ENCODE measurements at places on chromosomes 1 and 21.

DNA sequence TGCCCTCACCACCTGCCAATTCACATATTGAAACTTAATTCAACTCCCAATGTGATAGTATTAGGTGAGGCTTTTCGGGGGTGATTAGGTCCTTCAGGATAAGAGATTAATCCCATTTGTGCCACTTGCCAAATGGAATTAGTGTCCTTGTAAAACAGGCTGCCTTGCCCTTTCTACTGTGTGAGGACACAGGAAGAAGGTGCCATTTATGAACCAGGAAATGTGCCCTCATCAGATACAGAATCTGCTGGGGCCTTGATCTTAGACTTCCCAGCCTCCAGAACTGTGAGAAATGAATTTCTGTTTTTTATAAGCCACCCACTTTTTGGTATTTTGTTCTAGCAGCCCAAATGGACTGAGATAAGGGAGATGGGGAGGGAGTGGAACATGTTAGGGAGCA, 39.1 kb upstream of the AGL start:
- DNase-seq = no peak

DNA sequence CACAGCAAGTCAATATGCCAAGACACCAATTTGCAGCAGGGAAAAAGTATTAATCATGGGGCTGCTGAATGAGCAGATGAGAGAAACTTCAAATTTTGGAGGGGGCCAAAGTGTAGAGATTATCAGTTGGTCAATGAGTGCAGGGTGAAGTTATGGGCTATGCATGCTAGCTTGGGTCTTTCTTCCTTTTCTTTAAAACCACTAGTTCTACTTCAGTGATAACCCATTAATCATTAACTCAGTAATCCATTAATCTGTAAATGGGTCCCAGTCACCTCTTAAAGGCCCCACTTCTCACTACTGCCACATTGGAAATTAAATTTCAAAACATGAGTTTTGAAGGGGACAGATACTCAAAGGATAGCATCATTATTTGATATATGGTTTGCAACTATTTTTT, 688.6 kb upstream of the ADGRL4 start:
- no peak for DNase-seq

- no peak for DNase-seq
Observed at GRCh38 chr1:42211224-42211623, 46.7 kb upstream of the GUCA2A start.

DNA sequence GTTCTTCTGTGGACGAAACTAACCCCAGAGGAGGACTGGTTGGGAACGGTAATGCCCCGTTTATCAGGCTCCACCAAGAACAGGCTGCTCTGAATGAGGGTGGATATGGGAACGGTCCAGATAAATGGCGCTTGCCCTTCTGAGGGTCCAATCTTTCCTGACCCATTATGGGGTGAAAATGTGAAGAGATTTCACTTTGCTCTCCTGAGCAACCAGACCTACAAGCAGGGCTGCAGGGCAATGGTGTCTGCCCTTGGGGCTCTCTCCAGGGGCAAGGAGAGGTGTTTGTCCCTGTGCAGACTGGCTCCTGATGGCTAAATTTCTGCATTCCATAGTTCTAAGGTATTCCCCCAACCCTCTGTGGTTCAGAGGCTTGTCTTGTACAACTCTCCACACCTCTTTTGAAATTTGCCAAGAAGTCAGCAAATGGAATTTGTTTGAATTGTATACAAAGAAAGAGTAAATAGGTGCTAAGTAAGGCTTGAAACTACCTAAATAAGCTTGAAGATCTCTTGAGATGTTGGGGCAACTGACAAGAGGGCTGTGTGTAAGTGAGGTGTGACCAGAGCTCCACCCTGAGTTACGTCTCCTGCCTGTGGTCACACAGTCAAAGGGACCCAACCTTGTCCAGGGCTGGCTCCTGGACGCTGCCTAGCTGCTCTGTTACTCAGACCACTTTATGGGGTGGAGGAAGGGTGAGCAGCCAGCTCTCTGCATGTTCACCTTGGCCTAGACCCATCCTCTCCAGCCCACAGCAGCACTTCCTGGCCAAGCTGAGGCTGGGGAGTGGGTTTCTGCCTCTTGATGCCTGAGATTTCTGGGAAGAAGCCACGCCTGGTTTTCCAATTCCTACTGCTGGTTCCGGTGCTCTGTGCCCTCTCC, 24.8 kb downstream of the SLC2A1 start:
- no peak for DNase-seq

DNA sequence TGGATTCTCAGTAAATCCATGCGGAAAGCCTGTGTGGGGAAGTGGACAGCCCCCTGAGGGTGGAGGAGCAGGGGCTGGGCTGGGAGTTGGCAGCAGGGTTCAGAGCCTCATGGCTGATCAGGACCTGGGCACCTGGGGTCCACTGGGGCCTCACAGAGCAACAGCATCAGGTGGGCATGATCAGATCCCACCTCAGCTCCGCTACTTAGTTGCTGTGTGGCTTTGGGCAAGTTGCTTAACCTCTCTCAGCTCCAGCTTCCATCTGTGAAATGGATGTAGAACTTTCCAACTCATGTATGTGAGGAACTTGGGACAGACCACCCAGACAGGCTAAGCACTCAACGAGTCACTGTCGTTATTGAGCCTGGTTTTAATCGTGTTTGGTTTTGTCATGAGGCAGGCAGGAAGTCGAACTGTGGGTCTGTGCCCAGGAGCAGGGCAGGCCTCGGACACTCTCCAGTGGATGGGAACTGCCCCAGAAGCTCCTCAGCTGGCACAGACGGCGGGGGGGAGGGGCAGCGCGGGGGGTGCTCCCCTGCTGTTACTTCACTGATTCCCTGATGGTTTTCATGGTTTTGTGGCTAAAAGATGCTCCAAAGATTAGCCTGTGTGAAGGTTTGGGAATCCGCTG, 155.8 kb upstream of the TMEM51 start:
- DNase-seq = no peak

- no peak for DNase-seq
Observed at GRCh38 chr1:54007613-54008012, 10.4 kb downstream of the LDLRAD1 start.

DNA sequence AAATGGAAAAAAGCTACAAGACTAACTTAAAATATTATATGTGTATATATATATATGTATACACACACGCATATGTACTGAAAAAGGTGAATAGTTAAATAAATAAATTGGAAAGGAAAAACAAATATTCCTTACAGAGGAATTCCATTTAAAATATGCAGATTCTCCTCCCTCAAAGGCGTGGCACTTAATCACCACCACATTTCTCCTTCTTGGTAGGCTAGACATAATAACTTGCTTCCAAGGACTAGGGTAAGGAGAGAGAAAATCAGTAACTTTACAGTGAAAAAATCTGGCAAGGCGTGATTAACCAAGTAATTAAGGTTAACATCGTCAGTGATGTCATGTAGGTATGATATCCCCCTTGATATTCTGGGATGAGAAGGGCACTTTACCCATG, 84.0 kb upstream of the USP25 start:
- no peak for DNase-seq

DNA sequence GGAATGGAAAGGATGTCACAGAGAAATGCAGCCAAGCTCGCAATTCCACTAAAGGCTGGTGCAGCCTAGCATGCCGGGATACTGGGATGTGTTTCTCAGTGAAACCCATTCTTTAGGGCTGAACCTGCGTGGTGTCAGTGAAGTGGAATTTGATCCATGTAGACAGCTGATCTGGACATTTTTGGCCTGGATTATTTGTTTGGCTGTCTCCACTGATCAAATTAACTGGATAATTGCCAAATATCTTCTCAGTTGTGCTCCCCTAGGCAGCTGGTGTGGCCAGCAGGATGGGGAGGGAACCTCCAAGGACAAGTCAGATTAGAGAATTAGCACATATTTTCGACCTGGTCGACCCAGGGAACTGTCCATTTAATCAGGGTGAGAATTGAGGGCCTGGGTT, 318.4 kb downstream of the RPS6KC1 start:
- DNase-seq = no peak

- no peak for DNase-seq
Observed at GRCh38 chr1:43238085-43238484, 31.7 kb upstream of the TMEM125 start.

DNA sequence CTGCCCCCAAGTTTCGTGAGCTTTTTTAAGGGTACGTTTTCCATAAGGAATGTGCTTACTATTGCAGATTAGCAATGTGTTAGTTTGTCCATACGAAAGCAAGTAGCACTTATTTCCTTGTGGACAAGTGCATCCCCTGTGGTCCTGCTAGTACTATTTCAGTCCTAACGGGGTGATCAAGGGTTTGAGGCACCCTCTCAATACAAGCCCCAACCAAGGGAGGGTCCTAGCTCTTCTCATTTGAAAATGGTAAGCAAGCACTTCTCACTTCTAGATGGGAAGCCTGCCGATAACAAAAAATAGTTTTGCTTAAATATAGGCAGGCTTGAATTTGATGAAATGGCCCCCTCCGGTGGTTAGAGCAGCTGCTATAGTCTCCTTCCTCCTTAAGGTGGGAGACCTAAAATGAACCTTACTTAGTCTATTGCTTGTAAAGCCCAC, 64.0 kb upstream of the HMCN1 start:
- DNase-seq = peak; percentile 66

GRCh38 chr1:45983967-45984366, 148.5 kb downstream of the PIK3R3 start:
- DNase-seq = no peak

- no peak for DNase-seq
Observed at GRCh38 chr1:194940336-194941030, 1667.8 kb downstream of the KCNT2 start.

GRCh38 chr1:95309031-95309471, 75.0 kb downstream of the RWDD3 start:
- no peak for DNase-seq

GRCh38 chr1:156874572-156875340, 14.1 kb downstream of the NTRK1 start:
- DNase-seq = no peak

DNA sequence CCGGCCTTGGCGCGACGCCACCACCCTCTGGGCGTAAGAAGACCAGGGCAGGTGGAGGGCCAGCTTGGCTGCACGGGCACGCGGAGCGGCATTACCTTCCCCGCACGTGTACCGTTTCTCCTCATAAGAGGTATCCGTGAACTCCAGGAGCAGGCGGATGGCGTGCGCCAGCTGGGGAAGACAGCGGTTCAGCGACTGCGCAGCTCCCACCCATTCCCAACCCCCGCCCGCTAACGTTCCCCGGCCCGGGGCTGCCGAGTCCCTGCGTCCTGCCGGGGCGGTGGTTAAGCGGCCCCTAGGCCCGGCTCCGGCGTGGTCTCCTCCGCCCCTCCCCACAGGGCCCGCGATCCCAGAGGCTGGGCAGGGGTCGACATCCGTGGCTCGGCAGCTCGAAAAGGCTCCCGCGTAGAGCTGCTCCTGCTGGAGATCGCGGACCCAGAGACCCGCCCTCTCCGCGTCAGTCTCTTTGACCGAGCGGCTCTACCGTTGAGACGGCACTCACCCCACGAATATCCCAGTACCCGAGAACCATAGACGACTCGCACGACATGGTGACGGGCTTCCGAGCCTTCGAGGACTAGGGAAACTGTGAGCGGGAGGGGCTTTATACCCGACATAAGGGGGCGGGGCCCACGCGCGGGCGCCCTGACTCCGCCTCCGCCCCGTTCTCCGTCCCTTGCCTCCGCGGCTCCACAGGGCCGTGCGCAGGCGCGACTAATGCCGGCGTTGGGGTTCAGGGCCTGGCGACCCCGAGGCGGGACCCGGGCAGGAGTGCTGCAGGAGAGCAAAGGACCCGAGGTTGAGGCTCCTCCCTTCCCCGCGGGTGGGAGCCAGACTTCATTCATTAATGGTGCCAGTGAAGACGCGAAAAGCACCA, 862 bp downstream of the GSTM3 start:
- DNase-seq = peak; percentile 69

GRCh38 chr21:34336245-34336644, 27.6 kb upstream of the KCNE2 start:
- DNase-seq = no peak

DNA sequence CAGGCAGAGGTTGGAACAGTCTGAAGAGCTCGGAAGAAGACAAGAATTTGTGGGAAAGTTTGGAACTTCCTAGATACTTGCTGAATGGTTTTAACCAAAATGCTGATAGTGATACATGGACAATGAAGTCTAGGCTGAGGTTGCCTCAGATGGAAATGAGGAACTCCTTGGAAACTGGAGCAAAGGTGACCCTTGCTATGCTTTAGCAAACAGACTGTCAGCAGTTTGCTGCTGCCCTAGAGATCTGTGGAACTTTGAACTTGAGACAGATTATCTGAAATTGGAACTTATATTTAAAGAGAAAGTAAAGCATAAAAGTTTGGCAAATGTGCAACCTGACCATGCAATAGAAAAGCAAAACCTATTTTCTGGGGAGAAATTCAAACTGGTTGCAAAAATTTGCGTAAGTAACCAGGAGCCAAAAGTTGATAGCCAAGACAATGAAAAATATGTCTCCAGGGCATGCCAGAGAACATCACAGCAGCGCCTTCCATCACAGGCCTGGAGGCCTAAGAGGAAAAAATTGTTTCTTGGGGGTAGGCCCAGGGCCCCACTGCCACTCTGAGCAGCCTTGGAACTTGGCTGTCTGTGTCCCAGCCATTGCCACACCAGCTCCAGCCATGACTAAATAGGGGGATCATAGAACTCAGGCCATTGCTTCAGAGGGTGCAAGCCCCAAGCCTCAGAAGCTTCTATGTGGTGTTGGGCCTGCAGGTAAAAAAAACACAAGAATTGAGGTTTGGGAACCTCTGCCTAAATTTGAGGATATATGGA, 675.3 kb downstream of the LTN1 start:
- no peak for DNase-seq

- no peak for DNase-seq
Observed at GRCh38 chr1:53258216-53258615, 19.9 kb upstream of the MAGOH start.

DNA sequence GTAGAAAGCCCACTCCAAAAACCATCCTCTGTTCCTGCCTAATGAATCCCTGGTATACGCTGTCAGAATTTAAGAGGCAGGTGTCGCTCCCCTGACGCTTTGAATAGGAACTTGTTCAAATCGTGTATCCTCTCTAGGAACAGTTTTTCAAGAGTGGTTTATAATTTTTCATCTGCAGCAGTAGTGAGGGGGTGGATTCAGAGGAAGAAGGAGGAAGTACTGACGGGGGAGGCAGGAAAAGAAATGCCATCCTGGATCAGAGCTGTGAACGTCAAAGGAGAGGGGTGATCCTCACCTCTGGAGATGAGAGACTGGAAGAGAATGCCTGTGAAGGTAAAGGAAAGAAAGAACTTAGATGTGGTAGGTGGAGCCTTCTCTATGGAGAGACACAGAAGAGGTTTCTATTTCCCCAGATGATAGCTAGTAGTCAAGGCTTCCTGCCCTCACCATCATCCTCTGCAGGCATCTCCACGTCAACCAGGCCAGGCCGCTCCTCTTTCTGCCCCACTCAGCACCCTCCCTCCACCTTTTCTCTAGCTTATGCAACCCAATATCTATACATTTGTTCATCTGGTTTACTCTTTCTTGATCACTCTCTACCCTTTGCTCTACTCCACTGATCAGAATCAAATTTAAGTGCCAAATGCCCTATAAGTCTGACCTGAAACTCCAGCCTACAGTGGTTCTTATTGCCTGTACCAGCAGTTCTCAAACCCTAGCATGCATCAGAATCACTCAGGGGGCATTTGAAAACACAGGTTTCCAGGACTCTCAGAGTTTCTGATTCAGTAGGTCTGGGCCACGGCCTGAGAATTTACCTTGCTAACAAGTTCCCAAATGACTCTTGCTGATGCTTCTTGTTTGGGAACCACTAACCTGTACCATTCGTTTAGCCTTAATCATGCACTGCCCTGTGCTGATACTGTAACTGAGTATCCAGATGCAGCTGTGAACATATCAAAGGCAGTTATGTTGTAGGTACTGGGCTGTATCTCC, 13.1 kb upstream of the BCL9 start:
- DNase-seq = peak; percentile 46

- no peak for DNase-seq
Observed at GRCh38 chr1:197468543-197469175, 200.6 kb downstream of the CRB1 start.

Measured in CD4-positive, CD25-positive, alpha-beta regulatory T cell (primary cell).